NCI-H2029 (cell line): ENCODE measurements at places on chromosomes 4 and X.

GRCh38 chr4:7692451-7693236 lies 247.0 kb downstream of the AFAP1 start:
- no peak for DNase-seq

GRCh38 chrX:123648028-123648810 lies 84.6 kb downstream of the THOC2 start:
- DNase-seq, result no peak

DNA sequence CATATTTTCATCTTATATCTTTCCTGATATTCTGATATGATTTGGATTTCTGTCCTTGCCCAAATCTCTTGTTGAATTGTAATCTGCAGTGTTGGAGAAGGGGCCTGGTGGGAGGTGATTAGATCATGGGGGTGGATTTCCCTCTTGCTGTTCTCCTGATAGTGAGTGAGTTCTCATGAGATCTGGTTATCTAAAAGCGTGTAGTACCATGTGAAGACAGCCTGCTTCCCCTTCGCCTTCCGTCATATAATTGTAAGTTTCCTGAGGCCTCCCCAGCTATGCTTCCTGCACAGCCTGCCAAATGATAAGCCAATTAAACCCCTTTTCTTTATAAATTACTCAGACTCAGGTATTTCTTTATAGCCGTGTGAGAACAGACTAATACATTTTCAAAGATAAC lies 77.2 kb downstream of the ANKRD50 start:
- DNase-seq, result no peak

DNA sequence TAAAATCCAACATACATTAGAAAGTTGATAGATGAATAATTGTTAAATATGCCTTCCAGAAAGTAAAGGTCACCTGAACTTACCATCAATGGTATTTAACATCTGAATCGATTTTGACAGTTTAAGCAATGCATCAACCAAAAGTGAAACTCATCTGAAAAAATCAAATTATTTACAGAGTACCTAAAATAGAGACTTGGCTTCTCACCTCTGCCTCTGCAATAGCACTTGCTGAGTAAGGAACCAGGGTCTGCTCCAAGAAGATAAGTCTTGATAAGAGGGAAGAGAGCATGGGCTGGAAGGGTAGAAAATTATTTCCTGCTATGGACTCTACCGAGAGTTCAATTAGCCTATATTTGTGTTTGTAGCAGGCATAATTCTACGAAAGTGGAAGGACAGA lies 868.3 kb downstream of the STIM2 start:
- no peak for DNase-seq

DNA sequence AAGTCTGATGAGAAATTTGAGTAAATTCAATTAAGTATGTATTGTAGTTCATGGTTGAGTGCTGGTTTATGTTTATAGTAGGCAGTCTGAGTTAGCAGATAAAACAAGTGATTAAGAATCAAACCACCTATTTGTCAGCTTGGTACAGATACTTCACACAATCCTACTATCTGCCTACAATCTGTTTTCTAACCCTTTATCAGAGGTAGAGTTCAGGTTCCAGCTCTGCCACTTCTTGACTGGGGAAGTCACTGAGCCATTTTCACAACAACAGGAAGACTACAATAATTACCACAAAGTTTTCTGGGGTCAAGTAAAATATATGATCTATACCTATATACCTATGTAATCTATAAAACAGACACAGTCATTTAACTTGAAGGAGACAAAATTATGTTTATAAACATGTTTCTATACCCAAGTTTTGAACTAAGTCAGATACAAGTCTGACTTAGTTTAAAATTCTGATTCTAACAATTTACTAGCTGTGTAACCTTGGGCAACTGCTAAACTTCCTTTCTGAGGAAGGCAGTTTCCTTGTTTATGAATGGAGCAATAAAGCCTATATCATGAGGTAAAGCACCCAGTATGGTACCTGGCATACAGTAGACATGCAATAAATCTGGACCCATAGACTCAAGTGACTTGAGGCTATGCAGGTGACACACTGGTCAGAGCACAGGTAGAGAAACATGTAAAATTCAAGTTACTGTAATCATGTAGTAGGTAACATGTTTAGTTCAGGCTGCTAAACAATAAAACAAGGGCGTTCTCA lies 37.2 kb upstream of the BDH2 start:
- DNase-seq, result no peak

DNA sequence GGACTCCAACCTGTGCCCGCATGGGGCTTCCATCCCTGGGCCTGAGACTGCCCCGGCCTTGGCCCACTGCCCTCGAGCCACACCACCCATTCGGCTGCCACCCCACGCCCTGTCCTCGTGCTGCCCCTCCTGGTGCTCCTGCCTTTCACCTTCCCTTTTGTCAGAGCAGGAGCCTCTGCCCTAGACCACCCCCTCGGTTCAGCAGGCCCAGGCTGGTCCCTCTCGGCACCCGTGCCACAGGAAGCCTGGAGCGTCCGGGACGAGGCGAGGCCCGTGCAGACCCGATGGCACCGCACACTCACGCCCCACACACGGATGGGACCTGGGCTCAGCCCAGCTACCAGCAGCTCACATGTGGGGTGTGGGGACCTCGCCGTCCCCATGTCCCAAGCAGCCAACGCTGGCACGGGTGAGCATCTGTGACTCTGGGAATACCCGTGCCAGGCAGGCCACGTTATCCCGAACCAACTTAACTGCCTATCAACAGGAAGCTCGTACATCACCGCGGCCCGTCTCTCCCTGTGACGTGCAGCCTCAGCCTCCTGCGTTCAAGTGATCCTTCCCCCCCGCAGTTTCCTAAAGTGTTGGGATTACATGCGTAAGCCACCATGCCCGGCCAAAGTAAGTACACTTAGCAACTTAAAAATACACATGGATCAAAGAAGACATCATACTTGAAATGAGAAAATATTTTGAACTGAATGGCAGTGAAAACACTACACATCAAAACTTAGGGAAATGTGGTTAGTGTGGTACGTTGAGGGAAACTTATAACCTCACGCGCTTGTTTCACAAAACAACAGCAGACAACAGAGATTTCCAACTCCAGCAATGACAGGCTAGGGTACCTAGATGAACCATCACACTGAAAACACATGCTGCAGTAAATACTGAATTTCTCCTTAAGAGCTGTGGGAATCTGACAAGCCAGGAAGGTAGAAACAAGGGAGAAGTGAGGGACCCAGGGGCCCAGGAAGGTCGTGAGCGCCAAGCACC lies 29.0 kb downstream of the LRPAP1 start:
- no peak for DNase-seq
